ENCODE measurements at places on chromosomes 7 and 10.
A peak's percentile ranks its signal among the peaks of the same experiment; 100 is the strongest.

- DNase-seq, result no peak
Measured at GRCh38 chr10:89734616-89735015, 33.2 kb downstream of the KIF20B start.

GRCh38 chr7:151311294-151311864 is 30.2 kb upstream of the NUB1 start:
- DNase-seq, result peak; percentile 28

GRCh38 chr7:133888061-133888930 is 238.8 kb upstream of the LRGUK start:
- DNase-seq, result no peak

DNA sequence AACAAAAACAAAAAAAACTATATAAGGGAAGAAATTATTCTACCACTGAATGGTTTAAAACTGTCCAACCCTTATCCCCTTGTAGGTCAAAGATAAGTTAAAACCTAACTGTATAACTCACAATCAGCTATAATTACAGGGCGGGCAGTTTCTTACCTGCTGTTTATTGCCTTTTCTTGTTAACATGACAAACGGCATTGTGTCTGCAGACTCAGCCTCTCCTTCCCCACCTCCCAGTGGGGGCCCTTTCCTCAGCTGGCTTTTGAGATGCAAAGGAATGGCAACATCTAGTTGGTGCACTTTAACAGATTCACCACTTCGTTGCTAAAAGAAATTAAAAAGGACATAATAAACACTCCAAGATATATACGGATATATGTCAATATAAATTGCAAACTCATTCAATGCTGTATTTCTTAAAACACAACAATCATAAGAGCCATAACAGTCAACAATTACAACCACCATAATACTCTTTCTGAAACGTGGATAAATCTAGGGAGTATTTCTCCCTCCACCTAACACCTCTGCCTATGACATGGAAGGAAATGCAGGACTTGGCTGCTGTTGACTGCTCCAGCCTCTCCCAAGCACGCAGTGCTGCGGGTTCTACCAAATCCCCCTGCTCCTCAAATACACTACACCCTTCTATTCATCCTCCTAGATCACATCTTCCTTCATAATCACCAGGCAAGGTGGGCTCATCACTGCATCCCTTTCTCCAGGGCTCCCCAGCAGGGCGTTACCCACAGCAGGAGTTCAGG is 106.0 kb downstream of the UPF2 start:
- no peak for DNase-seq

GRCh38 chr7:83478616-83479015 is 170.3 kb downstream of the SEMA3E start:
- DNase-seq, result no peak

DNA sequence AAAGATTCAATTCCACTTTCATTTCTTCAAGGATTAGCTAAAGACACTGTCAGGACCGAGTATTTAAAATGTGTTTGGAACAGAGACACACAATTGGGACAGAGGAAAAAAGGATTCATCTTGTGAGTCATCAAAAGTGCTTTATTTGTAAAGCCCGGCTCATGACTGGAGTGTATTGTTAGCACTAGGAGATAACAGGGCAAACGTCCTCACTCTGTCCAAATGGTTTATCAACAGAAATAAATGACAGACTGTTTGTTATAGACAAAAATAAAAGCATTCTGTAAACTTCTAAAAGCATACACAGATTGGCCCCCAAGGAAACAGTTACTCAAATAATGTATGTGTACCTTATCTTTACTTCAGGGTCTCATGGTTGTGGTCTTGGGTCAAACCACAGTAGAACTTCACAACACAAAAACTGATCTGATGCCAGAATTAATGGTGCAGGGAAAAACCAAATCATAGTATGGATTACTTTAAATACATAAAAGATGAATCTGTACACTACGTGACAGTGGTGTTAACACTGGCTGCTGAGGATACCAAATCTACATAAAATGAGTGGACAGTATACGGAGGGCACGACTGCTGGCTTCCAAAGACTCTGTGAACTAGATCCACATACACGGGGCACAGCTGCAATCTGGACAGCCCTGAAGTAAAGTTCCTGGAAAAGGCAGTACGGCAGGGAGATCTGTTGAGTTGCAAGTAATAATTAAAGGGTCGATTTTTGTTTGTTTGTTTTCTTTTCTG is 179.4 kb downstream of the PIP4K2A start:
- no peak for DNase-seq

DNA sequence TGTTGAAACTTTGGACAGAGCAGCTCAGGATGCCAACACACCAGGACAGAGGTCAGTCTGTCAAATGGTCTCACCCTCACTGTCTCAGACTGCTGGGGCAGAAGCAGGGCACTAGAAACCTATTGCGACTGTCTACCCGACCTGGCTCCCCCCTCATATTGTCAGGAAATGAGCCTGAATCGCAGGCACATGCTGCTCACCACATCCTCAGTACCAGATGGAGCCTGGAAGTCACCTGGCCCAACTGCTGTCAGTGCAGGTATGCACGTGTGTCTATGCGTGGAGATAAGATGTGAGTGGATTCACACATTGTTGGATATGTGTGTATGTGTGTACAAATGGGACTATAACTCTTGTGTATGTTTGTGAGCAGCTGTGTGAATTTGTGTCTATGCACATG is 3.2 kb upstream of the CDHR1 start:
- DNase-seq, result no peak

GRCh38 chr7:46879783-46880182 is 702.1 kb downstream of the TNS3 start:
- no peak for DNase-seq

- DNase-seq, result peak; percentile 81
Measured at GRCh38 chr7:74606101-74606908, 51.2 kb upstream of the GTF2I start.

GRCh38 chr10:978826-979421 is 9.3 kb upstream of the GTPBP4 start:
- DNase-seq, result no peak

- DNase-seq, result no peak
Measured at GRCh38 chr7:18461785-18462467, 33.6 kb upstream of the HDAC9 start.

- no peak for DNase-seq
Measured at GRCh38 chr10:99709480-99710229, 22.3 kb downstream of the COX15 start.

DNA sequence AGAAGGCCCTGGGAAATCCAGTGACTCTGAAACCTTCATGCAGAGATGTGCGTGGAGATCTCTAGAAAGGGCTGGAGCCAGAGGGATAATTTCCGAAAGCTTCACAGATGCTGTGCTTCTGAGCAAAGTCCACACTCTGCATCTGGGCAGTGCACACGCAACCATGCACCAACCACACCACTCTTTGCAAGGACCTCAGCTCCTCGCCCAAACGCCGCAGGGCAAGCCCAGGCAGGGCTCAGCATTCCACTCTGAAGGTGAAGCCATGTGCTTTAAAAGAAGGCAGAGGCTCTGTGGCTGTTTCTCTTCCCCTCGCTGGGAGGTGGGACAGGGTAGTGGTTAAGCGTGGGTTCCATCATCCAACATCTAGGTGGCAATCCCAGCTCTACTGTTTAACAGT is 48.4 kb downstream of the ASB13 start:
- no peak for DNase-seq

DNA sequence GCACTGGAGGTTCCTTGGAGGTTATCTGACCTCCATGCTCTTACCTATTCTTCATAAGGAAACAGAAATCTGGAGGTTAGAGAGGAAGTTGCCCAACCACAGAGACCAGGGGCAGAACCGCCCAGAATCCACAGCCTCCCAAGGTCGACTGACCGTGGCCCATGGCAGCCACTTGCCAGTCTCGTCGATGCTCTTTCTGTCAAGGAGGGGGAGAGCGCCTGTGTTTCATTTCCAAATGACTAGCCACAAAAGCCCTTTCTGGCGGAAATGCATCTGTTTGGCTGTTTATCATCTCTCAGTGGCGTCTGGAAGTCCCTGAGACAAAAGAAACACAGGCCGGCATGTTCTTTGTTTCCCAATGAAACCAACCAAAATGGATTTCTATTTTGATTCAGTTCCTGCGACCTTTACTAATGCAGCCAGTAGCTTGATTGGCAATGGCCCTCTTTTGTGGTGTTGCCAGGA is 2.9 kb downstream of the RAMP3 start:
- no peak for DNase-seq

DNA sequence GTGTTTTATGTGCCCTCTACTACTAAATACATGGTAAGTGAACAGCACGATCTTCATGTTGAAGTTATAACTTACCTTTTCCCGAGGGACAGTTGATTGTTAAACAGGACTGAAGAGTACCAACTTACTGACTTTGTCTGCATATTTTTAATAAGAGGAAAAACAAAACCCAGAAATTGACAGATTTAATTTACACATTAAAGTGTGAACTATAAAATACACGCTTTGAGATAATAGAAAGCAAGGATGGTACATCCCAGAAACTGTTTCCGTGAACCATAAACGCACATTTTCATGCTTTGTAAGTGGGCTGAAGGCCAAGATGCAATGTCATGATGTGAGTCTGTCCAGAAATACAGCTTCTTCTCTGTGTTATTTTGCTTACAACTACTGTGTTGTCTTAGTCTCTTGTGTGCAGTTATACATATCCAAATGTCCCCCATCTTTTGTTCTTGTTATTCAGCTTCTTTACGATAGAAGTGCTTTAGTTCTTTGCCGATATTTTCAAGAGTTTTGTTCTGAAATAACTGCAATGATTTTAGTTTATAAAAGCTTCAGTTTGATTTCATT is 190.1 kb downstream of the MLLT10 start:
- no peak for DNase-seq

GRCh38 chr7:664997-665735 is 61.3 kb upstream of the DNAAF5 start:
- no peak for DNase-seq

DNA sequence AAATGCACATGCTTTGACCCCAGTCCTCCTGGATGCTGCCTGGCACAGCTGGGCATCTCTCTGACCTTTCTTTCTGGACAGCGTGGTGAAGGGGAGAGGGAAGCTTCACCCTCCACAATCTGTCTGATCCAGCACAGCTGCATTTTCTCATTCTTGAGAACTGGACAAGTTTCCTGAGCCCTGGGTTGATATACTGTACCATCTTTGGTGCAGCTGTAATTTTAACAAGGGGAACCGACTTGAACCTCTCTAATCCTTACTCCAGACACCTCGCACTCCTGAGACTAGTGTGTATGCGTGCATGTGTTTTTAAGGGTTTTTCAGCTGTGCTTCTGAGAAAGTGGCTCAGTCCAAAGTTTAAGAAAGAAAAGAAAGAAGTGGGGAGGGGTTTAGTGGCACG is 655.7 kb downstream of the INHBA start:
- no peak for DNase-seq

DNA sequence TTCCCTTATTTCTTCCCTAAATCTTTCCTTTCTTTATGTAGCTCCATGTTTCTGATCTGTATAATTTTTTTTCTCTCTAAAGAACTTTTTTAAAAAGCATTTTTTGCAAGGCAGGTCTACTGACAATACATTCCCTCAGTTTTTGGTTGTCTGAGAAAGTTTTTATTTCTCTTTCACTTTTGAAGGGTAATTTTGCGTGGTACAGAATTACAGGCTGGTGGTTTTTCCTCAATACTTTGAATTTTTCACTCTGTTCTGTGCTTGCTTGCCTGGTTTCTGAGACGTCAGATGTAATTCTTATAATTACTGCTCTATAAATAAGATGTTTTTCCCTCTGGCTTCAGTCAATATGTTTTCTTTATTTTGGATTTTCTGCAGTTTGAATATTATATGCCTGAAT is 205.4 kb upstream of the VSTM2A start:
- DNase-seq, result no peak

- DNase-seq, result no peak
Measured at GRCh38 chr7:146982482-146982881, 865.9 kb downstream of the CNTNAP2 start.

DNA sequence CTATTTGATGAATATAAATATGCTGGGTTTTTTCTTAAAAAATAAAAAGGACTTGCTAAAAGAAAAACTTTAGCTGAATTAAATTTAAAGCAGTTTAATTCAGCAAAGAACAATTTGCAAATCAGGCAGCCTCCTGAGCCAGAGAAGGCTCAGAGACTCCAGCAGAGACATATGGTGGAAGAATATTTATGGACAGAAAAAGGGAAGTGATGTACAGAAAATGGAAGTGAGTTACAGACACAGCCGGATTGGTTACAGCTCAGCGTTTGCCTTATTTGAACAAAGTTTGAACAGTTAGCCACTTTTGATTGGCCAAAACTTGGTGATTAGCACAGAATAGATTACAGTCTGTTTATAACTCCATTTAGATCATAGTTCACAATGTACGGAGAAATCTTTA is 110.3 kb downstream of the GAD2 start:
- no peak for DNase-seq

DNA sequence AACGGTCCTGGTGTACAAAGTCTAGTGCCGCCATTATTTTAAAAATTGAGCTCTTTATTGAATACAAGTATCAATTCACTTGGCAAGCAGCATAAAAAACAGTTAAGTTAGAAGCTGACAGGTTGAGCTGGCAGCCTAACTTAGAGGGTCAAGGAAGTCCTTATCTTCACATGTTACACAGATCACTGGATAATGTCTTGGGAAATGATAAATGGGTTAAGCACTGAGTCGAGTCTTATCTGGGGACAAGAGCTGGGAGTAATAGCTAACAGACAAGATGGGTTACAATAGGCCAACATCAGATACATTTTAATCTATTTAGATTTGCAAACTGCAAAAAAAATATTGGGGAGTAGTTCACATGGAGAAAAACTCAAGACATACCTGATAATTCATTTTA is 34.2 kb downstream of the SLC18A2 start:
- no peak for DNase-seq

DNA sequence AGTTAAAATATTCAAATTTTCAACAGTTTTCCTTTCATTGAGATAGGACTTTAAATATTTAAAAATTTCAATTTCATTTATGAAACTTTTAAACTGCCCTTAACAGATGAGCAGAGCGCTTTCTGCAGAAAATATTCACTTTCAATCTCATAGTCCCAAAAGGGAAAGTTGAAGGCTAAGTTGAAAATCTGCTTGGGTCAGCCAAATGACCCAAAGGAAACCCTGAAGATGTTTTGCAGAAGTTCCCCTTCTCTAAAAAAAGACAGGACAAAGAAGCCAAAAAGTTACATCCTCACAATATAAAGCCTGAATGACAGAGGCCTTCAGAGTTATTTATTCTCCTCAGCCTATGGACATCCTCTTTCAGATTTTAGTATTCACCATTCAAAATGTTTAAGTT is 17.6 kb upstream of the SCIN start:
- peak; percentile 69 for DNase-seq

GRCh38 chr7:131194070-131194865 is 133.4 kb upstream of the MKLN1 start:
- DNase-seq, result peak; percentile 32

DNA sequence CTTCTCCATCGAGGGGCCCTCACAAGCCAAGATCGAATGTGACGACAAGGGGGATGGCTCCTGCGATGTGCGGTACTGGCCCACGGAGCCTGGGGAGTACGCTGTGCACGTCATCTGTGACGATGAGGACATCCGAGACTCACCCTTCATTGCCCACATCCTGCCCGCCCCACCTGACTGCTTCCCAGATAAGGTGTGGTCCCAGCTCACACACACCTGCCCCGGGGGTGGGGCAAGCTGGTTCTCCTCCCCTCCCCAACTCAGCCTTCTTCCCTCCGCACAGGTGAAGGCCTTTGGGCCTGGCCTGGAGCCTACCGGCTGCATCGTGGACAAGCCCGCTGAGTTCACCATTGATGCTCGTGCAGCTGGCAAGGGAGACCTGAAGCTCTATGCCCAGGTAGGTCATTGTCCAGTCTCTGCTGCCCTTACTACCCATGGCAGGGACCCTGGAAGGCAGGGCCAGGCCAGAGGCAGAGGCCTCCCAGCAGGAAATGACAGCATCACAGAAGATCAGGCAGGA is 11.0 kb downstream of the FLNC start:
- DNase-seq, result no peak

GRCh38 chr7:100444311-100445278 is 8.3 kb upstream of the PPP1R35 start:
- DNase-seq, result peak; percentile 76
